ENCODE measurements at places on chromosomes 7 and 10.

- DNase-seq, result no peak
These were observed 31.5 kb downstream of the CUL1 start for GRCh38 chr7:148729984-148730733.

DNA sequence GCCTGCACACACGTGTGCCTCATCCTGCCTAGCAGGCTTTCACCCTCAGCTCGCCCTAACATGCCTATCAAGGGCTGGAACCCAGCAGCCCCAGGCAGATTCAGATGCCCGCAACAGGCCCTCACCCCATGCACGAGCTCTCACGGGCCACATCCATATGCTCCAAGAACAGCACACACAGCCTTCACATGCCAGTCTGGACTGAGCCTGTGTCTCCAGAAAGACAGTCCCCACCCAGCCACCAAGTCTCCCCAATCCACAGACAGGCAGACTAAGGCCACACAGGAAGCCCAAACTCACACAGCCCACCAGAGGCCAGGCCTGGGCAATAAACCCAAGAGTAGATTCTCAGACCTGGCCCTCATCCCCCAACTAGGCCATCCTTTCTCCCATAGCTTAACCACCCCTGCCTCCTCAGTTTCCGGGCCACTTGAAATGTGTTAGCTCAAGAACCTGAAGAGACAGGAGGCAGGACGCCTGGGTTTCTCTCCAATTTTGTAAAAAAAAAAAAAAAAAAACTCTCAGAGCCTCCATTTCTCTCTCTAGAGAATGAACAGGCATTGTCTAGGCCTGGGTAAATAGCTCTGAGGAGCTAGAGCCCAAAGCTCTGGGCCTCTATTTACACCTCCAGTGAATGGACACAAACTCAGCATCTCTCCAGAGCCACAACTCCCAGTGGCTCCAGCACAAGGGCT is 6.8 kb downstream of the LDB1 start:
- no peak for DNase-seq

- no peak for DNase-seq
These were observed 213.9 kb upstream of the PPP2R2D start for GRCh38 chr10:131686781-131687420.

GRCh38 chr10:64011912-64012714 is 490.9 kb downstream of the REEP3 start:
- DNase-seq, result no peak

DNA sequence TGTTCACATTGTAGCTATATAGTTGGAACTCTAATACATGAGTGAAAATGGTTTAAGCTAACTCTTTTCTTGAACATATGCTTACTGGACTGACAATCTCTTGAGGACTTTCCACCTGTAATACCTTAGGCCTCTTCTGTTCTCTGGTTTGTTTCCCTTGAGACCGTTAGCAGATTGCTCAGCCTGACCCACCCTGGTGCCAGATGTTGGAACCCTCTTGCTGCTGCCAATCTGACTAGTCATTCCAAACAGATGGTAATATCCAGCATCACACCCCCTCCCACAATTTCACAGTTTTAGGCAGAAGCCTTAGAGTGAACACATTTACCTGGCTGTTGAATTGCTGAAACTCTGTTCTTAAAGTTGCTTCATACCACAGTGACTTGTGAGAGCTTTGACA is 18.7 kb downstream of the CALD1 start:
- no peak for DNase-seq

DNA sequence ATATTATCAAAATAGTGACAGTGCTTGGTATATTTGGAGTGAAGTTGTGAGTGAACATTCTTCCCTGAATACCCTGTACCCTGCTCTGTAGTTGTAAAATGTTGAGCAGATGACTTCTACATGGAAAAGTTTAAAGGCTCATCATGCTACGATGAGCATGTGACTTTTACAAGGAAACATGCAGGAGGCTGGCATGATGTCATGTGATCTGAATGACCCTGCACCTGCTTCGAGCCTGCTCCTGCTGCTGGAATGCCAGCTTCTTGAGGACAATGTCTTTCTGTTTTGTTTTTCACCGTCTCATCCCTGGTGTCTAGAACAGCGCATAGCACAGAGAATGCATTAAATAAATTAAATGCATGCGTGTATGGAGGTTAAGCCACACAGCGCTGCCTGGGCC is 5.4 kb upstream of the INPP5A start:
- no peak for DNase-seq

- DNase-seq, result no peak
These were observed 25.1 kb downstream of the CPEB3 start for GRCh38 chr10:92265687-92266258.

DNA sequence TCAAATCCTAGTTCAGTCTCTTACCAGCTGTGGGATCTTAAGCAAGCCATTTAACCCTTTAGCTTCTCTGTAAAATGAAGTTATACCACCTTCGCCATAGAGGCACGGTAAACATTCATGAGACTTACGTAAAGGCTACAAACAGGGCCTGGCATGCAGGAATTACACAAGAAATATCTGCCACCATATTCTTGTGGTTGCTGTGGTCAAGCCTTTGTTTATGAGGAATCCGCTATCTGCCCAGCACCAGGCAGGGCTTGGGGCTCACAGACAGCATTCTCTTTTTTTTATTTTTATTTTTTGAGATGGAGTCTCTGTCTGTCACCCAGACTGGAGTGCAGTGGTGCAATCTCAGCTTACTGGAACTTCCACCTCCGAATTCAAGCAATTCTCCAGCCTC is 9.9 kb downstream of the AIFM2 start:
- DNase-seq, result no peak

- no peak for DNase-seq
These were observed 306.8 kb downstream of the XPNPEP1 start for GRCh38 chr10:109616359-109616980.

- no peak for DNase-seq
These were observed 1.3 kb upstream of the ACHE start for GRCh38 chr7:100896732-100897608.

- no peak for DNase-seq
These were observed 116.9 kb downstream of the CPEB3 start for GRCh38 chr10:92173996-92174395.

- no peak for DNase-seq
These were observed 910.6 kb downstream of the KCNMA1 start for GRCh38 chr10:76727038-76727437.

- DNase-seq, result no peak
These were observed 87.7 kb downstream of the GRB10 start for GRCh38 chr7:50695026-50695425.

DNA sequence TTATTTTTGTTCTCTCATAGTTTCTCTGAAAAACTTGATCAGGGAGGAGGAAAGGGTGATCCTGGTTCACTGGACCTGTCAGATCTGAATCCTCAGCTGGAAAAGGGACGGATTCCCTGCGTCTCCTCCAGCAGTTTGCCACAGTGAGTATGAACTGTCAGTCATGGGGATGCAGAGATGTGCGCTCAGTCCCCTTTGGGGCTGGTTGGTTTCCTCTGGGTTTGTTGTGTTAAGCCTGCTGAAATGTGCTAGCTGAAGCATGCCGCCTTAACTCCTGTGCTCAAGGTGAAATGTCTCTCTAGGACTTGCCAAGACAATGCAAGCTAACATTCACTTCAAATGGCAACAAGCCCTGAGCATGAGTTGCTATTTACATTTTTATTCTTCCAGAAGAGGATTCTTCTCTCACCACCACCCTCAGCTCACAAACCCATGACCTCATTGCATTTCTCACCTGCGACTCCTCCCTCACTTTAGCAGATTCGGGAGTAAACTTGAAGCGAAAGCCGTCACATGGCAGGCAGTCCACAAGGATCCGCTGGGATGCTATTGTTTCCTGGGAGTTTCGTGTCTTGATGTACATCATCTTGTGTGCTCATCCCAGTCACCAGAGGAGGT is 192.9 kb upstream of the FZD8 start:
- no peak for DNase-seq

DNA sequence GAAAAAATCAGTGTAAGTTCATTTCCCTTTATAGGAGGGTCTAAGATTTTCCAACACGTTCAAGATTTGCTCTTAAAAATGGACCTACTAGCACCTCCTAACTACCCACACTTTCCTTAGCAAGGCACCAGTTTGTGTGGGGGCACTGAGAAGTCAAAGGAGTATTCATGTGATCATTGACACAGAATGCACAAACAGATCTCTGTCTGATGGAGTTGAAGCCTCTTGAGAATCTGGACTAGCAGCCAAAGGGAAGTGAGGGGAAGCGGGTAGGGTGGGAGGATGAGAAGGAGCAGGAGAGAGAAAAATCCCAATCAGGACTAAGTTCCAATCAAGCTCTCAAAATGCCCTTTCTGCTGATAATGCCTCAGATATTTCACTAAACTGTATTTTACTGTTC is 4.1 kb downstream of the MMS19 start:
- no peak for DNase-seq

DNA sequence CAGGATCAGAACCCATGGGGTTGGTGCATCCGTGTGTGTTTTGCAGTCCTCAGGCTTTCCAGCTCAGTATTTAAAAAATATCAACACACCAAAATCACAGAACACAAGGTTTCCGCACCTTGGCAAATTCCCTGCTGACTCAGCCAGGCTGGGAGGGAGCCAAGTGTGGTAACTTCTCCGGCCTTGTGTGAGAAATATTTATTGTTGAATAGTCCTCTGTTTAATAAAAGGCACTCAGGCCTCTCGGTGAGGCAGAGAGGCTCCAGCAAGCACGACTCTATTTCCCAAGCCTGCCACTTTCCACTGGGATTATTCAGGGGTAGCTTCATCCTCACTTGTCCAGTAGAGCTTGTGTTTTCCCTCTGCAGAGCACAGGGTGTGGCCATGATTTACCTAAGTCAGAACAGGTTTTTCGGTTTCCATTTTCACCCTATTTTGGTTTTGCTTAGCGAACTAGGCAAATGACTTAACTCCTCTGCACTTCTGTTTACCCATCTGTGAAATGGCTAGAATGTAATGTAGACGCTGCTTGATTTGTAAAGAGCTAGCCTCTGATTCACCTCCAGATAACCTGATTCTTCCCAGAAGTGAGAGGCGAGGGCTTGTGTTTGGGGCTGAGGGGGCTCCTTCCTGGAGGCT is 13.0 kb upstream of the CHST15 start:
- no peak for DNase-seq

DNA sequence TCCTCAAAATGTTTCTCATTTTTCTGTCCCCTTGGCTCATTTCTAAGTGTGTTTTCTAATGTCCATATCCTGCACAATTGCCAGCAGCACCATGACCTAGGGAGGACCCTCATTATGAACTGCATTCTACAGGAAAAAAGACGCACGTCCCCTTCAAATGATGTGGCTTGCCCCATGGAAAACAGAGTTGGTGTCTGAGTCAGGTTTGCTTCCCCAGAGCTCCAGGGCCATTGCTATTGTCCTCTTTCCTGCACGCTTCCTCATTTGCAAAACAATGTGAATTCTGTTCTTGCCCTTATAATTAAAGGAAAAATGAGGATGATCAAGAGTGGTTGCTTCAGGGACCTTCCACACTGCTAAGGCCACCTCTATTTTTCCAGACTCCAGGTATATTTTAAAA is 14.7 kb upstream of the ASB4 start:
- peak; percentile 18 for DNase-seq

- DNase-seq, result no peak
These were observed 192.6 kb upstream of the C7orf33 start for GRCh38 chr7:148397985-148398384.

- no peak for DNase-seq
These were observed 224.3 kb downstream of the PARD3 start for GRCh38 chr10:34590793-34591192.

GRCh38 chr7:81186691-81187090 is 267.8 kb upstream of the SEMA3C start:
- no peak for DNase-seq

- no peak for DNase-seq
These were observed 97.3 kb downstream of the PDGFA start for GRCh38 chr7:422191-422885.

- DNase-seq, result no peak
These were observed 5.4 kb upstream of the NUB1 start for GRCh38 chr7:151336027-151336708.

GRCh38 chr7:43482679-43483252 is 100.1 kb upstream of the STK17A start:
- no peak for DNase-seq

DNA sequence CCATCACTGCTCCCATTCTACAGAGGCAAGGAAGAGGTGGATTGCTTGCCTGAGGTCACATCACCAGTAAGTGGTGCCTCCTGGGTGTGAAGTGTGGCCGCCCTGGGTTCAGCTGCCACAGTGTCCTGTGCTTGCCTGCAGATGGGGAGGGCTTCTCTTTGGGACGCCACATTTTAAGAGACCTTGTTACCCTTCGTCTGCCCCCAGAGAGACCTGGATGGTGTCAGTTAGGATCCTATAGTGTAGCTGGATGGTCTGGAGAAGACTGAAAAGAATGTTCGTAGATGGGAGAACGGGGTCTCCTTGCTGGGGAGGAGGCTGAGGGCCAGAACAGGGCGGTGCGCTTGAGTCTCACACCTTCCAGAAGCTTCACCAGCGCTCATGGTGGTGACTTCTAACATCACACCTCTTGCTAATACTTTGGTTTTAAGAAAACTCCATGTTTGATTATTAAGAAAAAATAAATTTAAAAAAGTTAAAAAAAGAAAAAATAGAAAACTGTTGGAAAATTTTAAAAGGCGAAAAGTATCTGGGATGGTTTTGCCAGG is 2.3 kb downstream of the DOCK1 start:
- no peak for DNase-seq

- DNase-seq, result no peak
These were observed 356.4 kb downstream of the TNS3 start for GRCh38 chr7:47225387-47226131.

- DNase-seq, result peak; percentile 72
These were observed 132.9 kb downstream of the CHN2 start for GRCh38 chr7:29327455-29327854.

DNA sequence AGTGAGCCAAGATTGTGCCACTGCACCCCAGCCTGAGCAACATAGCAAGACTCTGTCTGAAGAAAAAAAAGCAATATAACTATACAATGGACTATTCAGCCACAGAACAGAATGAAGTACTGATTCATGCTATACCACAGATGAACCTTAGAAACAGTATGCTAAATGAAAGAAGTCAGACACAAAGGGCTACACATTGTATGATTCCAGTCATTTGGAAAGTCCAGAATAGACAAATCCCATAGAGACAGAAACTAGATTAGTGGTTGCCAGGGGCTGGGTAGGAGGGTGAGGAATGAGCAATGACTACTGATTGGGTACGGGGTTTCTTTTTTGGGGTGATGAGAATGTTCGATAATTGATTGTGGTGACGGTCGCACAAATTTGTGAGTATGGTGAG is 9.6 kb upstream of the CFAP70 start:
- no peak for DNase-seq

DNA sequence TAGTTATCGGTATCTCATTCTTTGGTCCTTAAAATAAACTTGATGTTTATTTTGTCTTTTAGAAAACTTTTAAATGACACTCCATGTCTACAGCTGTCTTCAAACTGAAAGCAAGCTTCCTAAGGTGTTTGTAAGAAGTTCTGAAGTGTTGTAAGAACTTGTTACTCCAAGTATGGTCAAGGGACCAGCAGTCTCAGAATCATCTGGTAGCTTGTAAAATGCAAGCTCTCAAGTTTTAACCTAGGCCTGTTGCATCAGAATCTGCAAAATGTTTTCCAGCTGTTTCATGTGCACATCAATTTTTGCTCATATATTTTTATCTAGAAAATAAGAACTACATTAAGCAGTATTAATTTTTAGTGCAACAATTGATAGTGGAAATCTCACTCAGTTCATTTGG is 104.1 kb downstream of the THSD7A start:
- no peak for DNase-seq

All from NCI-H1092 (cell line).